Foreskin keratinocyte (primary cell): ENCODE measurements at places on chromosomes 7 and 10. TPM values are rescaled to one million over a fixed set of nuclear protein-coding genes. Genes with fewer than 3 reads are reported as not detected.

The CCDC126 gene
- 5.0 and 5.5 TPM in 2 replicates for total RNA-seq

The CFAP70 gene
- total RNA-seq = 0.28 and 0.41 TPM in 2 replicates

The RPEL1 gene
- total RNA-seq = not detected in 2 replicates

The ASAH2 gene
- total RNA-seq = 3.5 and 4.0 TPM in 2 replicates

The CHAT gene
- total RNA-seq = not detected in 2 replicates

The HOXA7 gene
- total RNA-seq = 13.1 and 13.3 TPM in 2 replicates

The DLX6 gene
- not detected in 2 replicates for total RNA-seq

The TMEM26 gene
- not detected in 2 replicates for total RNA-seq

The RBAK gene
- total RNA-seq = 7.2 and 8.1 TPM in 2 replicates

The ACHE gene
- 0.10 and 0.11 TPM in 2 replicates for total RNA-seq

The MPP7 gene
- 5.1 and 5.3 TPM in 2 replicates for total RNA-seq

The NPFFR1 gene
- total RNA-seq = not detected in 2 replicates

The NKX1-2 gene
- 4.5 and 5.5 TPM in 2 replicates for total RNA-seq

The PLXDC2 gene
- total RNA-seq = 4.2 and 5.1 TPM in 2 replicates

The RGR gene
- total RNA-seq = not detected in 2 replicates

The EZH2 gene
- 17.6 and 20.8 TPM in 2 replicates for total RNA-seq

The HSPA12A gene
- total RNA-seq = 10.3 and 10.4 TPM in 2 replicates

The ANKRD1 gene
- not detected in 2 replicates for total RNA-seq

The TEX47 gene
- total RNA-seq = not detected in 2 replicates

The C10orf67 gene
- total RNA-seq = 0.10 and 0.11 TPM in 2 replicates

The IL15RA gene
- total RNA-seq = 2.3 and 3.6 TPM in 2 replicates

The PRPS1L1 gene
- total RNA-seq = not detected in 2 replicates

The H2BK1 gene
- not detected in 2 replicates for total RNA-seq

The HDAC9 gene
- 19.5 and 24.9 TPM in 2 replicates for total RNA-seq

The ADARB2 gene
- total RNA-seq = not detected in 2 replicates

The MMP21 gene
- not detected in 2 replicates for total RNA-seq

The CALHM3 gene
- total RNA-seq = not detected in 2 replicates

The HOXA9 gene
- 47.3 and 59.7 TPM in 2 replicates for total RNA-seq

The IL6 gene
- 0.28 TPM in 1 of 2 replicates, not detected in the other for total RNA-seq

The PPP1R17 gene
- total RNA-seq = not detected in 2 replicates

The ITIH5 gene
- total RNA-seq = not detected in 2 replicates

The CDNF gene
- 0.34 and 0.63 TPM in 2 replicates for total RNA-seq

The SPDYE9 gene
- total RNA-seq = not detected in 2 replicates

The CHST15 gene
- total RNA-seq = 28.2 and 31.9 TPM in 2 replicates

The SLC13A1 gene
- total RNA-seq = not detected in 2 replicates

The CFAP58 gene
- 0.17 and 0.74 TPM in 2 replicates for total RNA-seq

The RET gene
- 1.2 and 1.3 TPM in 2 replicates for total RNA-seq

The GARIN1A gene
- 0.11 and 0.71 TPM in 2 replicates for total RNA-seq

The CDC14C gene
- total RNA-seq = 0.04 TPM in 1 of 2 replicates, not detected in the other

The CRYGN gene
- total RNA-seq = not detected in 2 replicates

The AVPI1 gene
- total RNA-seq = 19.7 and 22.7 TPM in 2 replicates

The OPALIN gene
- total RNA-seq = not detected in 2 replicates

The ADIRF gene
- total RNA-seq = 84.3 and 107 TPM in 2 replicates

The AKR1C4 gene
- total RNA-seq = not detected in 2 replicates
